ENCODE measurements at places on chromosomes 11 and 22.

DNA sequence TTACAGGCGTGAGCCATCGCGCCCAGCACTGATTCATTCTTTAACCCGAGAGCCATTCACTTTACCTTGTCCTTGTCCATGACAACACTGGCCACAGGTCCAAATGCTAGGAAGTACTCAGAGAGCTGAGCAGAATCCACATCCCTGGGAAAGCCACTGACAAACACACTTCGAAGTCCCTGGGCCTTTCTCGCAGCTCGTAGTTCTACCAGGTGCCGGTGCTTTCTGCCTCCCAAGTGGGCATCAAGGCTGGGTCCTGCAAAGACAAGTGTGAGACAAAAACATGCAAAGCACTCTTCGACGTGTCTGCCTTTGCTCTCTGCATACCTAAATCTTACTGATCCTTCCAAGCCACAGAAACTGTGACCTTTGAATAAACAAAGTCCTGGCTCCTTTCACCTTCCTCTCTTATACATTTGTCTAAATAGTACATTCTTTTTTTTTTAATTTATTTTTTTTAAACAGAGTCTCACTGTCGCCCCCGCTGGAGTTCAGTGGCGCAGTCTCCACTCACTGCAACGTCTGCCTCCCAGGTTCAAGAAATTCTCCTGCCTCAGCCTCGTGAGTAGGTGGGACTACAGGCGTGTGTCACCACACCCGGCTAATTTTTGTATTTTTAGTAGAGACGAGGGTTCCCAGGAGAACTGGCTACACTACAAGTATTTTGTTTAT lies 2.2 kb downstream of the TUT1 start:
- DNase-seq, result no peak

DNA sequence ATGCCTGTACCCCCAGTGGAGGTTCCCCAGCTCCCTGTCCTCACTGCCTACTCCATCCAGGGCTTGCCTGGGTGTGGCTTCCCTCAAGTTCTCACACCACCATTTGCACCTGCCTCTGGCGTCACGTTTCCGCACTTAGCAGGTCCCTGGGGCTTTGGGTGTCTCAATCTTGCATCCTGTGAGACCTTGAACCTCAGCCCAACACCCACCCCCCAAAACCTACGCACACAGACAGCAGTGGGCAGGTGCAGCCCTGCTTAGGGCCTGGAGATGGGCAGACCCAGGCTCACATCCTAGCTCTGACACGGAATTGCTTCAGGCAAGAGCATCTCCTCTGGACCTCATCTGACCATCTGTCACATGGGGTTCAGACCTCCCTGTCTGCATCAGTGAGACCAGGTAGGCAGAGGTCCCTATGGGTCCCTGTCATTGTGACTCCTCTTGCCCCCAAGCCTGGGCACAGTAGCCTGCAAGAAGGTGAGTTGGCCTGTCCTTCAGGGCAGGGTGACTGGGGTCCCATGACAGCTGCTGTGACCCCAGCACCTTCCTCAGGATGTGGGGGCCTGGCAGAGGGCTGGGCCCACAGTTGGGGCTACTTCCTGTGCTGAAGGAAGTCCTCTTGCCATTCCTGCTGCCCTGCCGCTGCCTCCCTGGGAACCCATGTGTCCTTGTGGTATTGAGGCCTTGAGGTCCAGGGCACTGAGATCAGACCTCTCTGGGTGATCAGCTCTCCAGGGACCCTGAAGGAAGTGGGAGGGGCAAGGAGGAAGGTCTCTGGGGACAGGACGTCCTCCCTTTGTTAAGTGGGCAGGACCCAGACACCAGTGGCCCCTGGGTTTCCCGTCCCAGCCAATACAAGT lies 2.0 kb downstream of the SIPA1 start:
- DNase-seq, result no peak

- no peak for DNase-seq
These were observed 171.3 kb downstream of the BRD1 start for GRCh38 chr22:49656291-49656851.

GRCh38 chr11:34970480-34970879 lies 54.1 kb downstream of the PDHX start:
- no peak for DNase-seq

- DNase-seq, result no peak
These were observed 27.2 kb downstream of the RPS6KA4 start for GRCh38 chr11:64385945-64386704.

- DNase-seq, result peak; percentile 44
These were observed 39.9 kb downstream of the SERGEF start for GRCh38 chr11:17972987-17973386.

DNA sequence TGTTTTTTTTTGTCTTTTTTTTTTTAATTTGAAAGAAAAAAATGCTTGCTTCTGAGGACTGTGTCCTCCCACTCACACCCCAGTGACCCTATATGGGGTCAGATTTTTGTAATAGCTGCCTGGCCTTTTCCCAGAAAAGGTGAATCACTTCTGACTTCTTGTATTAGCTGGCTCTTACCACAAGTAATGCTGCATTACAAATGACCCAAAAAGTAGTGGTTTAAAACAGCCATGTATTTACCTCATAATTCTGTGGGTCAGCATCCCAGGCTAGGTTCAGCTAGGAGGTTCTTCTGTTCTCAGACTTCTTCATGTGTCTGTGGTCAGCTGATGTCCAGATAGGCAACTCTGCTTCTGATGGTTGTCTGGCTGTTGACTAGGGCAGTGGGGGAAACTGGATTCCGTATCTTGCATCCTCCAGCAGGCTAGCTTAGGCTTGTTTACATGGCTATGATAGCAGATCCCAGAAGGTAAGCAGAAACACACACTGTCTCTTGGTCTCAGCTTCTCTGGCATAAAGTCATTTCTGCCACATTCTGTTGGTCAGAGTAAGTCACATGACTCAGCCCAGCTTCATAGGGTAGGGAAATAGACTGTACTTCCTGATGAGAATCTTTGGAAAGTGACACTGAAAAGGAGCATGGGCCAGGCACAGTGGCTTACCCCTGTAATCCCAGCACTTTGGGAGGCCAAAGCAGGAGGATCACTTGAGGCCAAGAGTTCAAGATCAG lies 19.5 kb downstream of the LHFPL7 start:
- no peak for DNase-seq

- no peak for DNase-seq
These were observed 47.1 kb upstream of the PRODH start for GRCh38 chr22:18983120-18983651.

DNA sequence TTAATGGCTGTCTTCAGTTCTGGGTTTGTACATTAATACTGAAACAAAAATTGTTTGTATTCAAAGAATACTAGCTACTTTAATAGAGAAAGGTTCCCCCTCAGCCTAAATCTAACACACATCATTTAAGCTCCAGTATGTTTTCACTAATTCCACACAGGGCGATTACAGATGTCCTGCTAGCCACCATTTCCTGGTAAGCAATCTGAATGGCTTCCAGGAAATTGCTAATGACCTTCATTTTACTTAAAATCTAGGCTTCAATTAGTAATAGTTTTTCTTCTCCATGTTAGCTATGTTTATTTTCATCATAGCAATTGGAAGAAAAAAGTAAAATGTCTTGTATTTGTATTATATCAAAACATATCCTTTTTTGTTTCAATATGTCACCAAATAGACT lies 132.8 kb downstream of the SOX6 start:
- DNase-seq, result no peak

DNA sequence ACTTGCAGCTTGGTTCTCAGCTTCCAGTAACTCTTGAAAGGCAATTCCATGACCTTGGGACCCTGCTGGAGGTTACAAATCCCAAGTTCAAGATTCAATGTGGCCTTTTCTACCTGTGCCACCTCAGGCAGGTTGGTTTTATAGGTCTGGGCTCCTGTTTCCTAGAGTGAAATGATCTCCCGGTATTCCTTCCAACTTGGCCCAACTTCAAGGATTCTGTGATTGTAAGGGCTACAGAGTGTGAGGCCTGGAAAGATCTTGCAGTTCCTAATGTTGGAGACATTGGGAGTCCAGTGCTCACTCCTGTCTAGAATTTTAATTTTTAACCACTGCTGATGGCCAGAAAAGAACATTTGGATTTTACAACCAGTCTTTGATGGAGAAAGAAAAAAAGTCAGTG lies 91.6 kb downstream of the LDLRAD3 start:
- peak; percentile 58 for DNase-seq

DNA sequence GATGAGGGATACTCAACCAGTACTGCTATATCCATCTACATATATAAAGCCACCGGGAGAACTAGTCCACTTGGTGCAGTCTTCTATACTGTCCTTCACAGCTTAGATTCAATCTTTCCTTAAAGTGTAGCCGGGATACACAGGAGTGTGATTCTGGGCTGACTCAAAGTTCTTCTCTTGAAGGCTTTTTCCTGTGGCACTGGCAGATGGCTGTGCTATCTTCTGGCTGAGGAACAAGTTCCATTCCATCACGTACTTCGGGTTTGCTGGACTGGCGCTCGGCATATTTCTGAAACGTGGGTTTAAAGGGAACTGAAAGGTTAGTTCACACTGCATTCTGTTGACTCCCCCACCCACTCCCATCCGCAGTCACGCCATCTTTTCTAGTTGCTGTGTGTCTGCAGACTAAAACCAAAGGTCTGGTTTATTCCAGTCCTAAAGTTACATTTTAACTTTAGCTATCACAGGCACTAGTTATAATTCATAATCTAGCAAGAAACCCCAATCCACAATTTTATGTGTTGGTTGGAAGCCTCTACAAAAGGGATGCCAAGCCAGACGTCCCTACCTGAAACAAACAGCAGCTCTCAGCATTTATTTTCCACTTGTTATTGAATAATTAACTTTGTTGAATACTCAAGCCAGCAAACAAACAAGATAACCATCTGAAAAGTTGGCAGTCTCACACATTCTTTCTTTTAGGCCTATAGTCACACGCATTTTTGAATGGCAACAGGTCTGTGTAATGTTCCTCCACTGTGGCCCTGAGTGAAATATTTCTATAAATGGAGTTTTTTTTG lies 7.5 kb upstream of the C11orf65 start:
- DNase-seq, result no peak

- DNase-seq, result no peak
These were observed 40.2 kb downstream of the EP300 start for GRCh38 chr22:41132550-41132949.

GRCh38 chr11:125679397-125679796 lies 1.2 kb downstream of the ACRV1 start:
- no peak for DNase-seq

- DNase-seq, result no peak
These were observed 2.5 kb downstream of the MRGPRG start for GRCh38 chr11:3216027-3216525.

DNA sequence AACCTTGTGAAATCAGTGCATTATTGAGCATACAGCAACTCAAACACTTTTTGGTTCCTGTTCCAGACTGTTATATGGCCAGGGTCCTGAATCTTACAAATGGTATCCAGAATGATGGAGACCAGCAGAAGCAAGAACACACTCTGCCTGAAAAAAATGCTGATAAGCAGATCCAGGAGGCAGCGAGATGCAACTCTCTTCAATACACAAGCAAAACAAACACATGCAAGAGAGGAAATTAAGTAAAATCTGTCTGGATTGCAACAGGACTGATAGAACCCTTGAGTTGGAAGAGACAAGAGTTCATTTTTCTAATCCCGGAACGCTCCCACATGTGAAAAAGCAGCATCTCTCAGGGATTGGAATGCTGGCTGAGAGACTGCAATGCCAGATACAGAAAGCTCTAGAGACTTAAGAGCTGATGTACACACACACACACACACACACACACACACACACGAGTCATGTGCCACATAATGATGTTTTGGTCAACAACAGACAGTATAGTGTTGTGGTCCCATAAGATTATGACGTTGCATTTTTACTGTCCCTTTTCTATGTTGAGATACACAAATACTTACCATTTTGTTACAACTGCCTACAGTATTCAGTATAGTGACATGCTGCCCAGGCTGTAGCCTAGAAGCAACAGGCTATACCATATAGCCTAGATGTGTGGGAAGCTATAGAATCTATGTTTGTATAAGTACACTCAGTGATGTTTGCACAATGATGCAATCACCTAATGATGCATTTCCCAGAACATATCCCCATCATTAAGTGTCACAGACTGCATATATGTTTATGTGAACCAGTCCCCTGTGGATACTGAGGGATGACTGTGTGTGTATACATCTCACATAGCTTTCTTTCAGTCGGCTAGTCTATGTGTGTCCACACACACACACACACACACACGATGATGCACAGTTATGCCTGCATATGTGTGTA lies 406.6 kb downstream of the LARGE1 start:
- no peak for DNase-seq

GRCh38 chr11:20634781-20635180 lies 34.6 kb upstream of the NELL1 start:
- no peak for DNase-seq

DNA sequence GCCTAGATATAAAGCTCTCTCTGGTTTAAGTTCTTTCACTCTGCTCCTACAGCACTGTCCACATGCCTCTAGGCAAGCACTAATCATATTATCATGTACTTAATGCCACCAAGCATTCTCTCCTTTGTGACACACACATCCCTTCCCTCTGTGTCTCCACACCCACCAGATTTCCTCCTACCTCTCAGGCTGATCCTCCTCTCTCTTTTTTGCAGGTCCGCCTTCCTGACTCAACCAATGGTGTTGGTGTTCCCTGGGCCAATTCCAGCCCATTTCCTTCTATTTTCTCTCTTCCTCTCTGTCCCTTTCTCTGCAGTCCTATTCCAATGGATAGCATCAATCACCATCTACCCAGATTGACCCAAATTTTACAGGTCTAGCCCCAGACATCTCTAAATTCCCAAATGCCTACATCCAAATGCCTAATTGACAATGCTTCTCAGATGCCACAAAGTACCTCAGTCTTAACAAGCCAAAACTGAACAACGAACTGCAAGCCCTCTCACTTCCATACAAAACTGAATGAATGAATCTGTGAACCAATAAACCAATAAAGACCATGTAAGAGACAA lies 504 bp upstream of the ZNF215 start:
- no peak for DNase-seq

GRCh38 chr11:63682066-63683021 lies 1.0 kb downstream of the RTN3 start:
- DNase-seq, result no peak

GRCh38 chr11:44133335-44133946 lies 38.0 kb downstream of the EXT2 start:
- no peak for DNase-seq

GRCh38 chr11:27207025-27207650 lies 155.9 kb downstream of the CCDC34 start:
- DNase-seq, result no peak

DNA sequence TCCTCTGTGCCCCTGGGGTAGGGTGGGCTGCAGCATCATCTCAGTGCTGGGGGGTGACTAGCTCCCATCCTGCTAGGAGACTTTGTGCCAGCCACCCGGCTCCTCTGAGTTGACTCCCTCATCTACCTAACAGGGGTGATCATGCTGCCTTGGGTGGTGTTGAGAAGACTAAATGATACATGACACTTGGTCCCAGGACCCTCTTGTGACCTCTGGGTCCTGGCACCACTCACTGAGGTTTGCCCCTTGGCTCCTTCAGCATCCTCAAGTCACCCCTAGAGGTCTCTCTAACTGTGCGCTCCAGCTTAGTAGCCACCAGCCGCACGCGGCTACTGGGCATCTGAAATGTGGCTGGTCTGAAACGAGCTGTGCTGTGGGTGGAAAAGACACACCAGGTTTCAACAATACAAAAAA lies 72.1 kb downstream of the LRRC32 start:
- DNase-seq, result no peak

GRCh38 chr11:76704171-76704948 lies 33.8 kb upstream of the LRRC32 start:
- no peak for DNase-seq

GRCh38 chr11:78424334-78425270 lies 7.0 kb upstream of the GAB2 start:
- no peak for DNase-seq

GRCh38 chr22:23283591-23284503 lies 103.5 kb downstream of the BCR start:
- no peak for DNase-seq

Measured in prostate gland (tissue), 2 donors.